NCI-H526 treated with DMSO at 0.1 percent for 48 hours (cell line): ENCODE measurements at places on chromosomes 2 and 18.

DNA sequence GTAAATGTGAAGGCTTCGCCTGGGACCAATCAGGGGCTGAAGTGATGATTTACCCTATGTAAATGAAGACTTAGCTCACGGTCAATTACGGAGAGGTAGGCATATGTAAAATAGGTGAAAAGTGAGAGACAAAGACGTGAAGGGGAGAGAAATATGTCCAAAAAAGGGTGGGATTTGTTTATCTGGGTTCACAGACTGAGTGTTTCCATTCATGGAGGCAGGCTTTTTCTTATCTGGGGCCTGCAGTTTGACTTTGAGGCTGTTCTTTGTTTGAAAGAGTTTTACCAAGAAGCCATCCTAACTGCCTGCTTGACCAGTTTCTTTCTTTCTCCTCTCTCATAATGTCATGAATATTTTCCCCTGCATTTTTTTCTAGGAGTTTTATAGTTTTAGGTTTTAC lies 202.7 kb downstream of the NYAP2 start:
- DNase-seq = no peak

DNA sequence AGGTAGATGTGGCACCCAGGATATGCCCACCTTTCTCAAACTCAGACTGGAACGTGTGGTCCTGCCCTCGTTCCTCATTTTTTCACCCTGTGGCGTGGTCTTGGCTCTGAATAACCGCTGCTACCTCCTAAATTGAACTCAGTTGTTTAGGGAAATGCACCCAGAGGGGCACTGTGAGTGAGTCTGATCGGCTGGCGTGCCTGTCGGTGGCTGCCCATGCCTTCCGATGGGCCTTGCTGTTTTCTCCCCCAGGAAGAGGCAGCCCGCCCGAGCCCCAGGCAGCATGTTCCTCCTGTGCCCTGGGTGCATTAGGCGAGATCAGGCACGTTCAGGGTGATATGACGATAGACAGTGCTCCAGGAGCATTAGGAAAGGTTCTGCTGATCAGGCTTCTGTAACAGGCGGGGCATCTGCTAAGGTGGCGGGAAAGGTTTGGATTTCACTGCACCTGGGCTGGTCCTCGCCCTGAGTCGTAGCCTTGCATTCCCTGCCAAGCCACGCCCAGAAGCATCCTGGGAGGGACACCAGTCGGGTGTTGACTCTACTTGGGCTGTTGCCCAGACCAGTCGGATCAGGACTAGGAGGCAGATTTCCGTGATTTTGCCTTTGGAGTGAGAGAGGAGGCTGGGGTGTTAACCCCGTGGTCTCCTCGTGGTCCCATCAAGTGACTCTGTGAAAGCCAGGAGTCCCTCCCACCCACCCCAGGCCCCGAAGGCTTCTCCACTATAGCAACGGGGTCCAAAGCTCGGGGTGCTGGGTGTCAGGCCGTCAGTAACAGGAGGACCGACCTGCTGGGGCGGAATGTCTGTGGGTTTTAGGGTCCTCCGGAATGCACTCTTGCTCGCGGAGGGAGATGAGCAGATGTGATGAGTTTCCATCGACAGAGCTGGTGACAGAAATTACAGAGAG lies 75.1 kb downstream of the SH3BP4 start:
- DNase-seq = peak; percentile 8

GRCh38 chr2:191209340-191209739 lies 35.9 kb upstream of the MYO1B start:
- no peak for DNase-seq

DNA sequence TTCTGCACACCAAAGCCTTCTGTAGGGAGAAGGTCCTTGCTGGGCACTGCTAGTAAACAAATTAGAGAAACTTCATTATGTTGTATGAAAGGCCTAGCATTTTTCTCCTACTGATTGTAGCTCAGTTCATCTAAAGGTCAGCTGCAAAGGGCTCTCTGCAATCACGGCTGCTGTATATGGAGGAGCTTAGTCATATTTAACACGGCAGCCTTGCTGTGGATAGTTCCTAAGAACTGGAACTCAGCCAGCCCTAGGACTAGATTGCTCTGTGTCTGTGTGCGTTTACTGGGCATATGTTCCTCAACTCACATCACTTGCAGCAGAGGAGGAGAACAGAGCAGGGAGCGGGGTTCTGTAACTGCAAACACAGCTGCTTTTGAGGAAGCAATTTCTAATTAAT lies 1103.9 kb upstream of the KLHL29 start:
- no peak for DNase-seq

- no peak for DNase-seq
Observed at GRCh38 chr18:79614211-79614955, 65.2 kb upstream of the CTDP1 start.

DNA sequence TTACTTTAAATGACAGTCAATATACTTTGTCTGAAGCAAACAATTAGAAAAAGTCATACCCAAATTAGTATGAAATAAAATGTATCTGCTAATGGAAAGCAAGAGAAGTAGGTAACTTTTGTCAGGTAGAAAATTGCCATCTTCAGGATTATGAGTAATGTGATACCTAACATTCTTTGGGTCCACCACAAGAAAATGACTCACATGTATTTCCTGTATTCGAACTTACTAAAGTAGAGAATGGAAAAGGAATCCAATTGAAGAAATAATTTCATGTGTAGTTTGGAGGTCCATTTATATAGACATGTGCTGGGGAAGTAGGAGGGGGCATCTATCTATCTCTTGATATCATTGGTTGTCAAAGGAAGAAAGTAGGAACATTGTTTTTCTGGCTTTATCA lies 636.2 kb upstream of the CHAC2 start:
- no peak for DNase-seq

DNA sequence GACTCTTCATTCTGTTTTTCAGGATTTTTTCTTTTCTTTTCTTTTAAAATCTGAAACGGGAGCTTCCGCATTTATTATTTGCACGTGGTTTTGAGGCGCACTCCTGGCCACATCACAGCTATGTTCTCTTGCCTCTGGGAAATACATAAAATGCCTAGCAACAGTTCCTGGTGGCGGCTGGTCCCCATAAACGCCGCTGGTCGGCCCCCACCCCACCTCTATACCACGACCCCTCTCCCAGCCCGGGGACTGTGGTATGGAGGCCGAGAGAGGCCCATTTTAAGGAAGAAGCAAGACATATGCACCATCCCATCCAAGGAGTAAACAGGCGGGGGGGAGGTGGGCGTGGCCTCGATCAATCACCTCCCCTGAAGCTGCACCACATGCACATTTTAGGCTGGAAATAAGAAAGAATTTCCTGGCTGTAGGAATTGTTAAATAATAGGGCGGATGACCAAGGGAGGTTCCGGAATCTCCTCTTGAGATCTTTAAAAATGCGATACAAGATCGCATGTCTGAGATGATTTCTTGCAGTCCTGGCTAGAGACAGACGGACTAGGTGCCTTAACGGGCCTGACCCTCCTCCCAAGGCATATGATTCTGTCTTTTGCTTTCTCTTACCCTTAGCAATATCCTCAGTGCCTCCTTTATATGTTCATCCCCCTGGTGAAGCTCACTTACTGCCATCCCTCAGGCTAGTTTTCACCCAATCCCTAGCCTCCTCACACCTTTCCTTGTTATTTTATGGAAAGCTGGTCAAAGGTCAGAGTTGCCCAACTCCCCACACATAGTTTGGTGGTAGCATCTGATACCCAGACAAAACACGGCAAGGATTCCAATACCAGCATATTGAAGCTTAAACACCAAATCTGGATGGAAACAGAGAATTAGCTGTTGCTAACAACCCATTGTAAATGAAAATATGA lies 82.4 kb downstream of the BCL2 start:
- DNase-seq = no peak

GRCh38 chr2:25158096-25158852 lies 10.1 kb downstream of the POMC start:
- DNase-seq = no peak

DNA sequence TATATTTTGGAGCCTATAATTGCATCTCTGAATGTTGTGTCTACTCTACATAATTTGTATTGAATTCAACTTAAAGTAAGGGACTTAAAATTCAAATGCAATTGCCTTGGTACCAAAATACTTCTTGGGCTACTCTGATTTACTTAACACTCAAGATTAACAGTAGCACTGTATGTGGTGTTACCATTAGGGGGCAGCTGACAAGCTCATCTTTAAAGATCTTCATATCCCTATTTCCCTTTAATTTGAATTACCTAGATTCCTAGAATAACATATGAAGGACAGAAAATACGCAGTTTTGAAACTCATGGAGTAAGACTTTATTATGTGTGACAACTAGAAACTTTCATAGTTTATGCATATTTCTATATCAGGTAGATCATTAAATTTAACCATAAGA lies 37.4 kb upstream of the FAP start:
- DNase-seq = no peak

DNA sequence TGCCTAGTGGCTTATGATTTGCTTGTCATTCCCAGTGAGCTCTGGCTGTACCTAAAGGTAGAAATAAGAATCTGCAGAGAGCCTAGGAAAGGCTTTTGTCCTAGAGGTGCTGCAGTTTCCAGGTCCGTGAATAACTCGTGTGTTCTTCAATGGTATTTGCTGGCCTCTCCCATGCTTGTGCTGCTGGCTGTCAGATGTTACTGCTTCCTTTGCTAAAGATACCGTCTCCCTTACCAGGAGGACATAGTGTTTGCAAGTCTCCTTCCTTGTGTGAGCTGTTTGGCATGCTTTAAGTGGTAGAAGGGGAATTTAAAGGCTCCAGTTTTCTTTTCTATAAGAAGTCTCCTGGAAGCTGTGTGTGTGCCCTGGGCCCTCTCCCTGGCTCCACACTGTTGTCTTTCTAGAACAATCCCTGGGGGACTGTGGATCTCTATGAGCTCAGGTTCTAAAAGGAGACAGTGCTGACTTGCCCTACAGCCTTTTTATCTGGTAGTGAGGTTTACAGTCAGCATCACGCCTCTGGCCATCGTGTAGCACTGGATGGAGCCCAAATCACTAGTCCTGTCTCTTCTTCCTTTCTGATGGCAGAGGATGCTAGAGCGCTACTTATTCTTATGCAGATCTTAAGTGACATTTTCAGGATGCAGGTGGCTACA lies 65.8 kb downstream of the RNF144A start:
- no peak for DNase-seq

DNA sequence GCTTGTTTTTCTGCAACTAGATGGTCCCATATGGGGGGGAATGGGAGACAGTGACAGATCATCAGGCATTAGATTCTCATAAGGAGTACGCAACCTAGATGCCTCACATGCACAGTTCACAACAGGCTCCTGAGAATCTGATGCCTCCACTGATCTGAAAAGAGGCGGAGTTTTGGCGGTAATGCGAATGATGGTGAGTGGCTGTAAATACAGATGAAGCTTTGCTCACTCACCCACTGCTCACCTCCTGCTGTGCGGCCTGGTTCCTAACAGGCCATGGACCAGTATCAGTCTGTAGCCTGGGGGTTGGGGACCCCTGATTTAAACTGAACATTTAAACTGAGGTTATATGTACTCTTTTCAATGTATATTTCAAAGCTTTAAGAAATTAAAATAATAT lies 40.7 kb downstream of the SOS1 start:
- no peak for DNase-seq

GRCh38 chr2:173223871-173224270 lies 130.8 kb upstream of the CDCA7 start:
- DNase-seq = no peak

- DNase-seq = no peak
Observed at GRCh38 chr18:8771930-8772329, 66.6 kb downstream of the MTCL1 start.

- DNase-seq = no peak
Observed at GRCh38 chr2:225452677-225453076, 53.2 kb downstream of the NYAP2 start.
